Activated T-helper 1 cell treated with anti-CD3 and anti-CD28 coated beads, Interleukin-2, amount 50 U/mL, for 16 hours (primary cell): ENCODE measurements at places on chromosomes 13 and 19.

DNA sequence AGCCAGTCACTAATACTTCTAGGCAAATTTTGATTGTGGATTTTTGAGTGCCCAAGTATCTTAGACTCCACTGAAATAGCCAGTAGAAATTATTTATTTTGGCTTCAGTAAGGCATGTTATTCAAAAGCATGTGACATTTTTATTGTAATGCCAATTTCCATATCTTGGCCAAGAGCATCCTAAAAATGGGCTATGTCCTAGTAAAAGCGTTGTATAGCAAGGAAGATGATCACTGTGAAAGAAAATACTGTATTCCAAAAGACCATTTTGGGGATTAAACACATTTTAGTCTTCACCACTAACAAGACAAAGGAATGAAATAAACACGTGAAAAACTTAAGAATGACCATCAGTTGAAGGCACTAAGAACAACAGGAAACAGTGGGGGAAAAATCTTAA, 149.1 kb downstream of the NUFIP1 start:
- no peak for DNase-seq

GRCh38 chr19:30063650-30064347, 121.8 kb downstream of the URI1 start:
- no peak for DNase-seq

DNA sequence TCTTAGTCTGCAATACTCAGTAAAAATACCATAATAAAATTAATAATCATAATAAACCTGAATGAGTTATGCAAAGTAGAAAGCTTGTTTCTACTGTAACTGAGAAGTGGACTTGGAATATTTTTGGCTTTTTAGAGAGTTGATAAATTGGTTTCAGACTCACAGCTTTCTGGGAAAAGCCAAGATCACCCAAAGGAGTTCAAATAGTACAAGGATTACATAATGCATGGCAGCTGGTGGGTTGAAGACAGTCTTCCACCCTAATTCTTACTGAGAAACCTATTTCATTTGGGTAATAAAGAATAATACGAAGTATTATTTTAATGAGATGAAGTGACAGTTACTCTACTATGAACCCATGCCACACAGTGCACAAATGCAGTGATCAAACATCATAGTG, 139.4 kb upstream of the KLF12 start:
- no peak for DNase-seq

DNA sequence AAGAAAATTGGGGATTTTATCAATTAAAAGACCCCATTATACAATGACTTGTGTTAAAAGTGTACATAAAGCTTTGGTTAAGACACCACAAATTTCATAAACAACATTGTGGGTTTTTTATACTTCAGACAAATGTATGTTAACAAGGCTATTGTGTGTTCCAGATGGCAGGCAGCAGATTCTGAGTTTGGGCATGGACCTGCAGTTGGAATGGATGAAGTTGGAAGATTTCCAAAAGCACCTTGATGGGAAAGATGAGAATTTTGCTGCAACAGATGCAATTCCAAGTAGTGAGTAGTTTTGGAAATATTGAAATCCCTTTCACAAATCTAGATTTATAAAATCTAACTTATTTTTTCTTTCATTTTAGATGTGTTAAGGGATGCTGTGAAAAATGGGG, 25.4 kb downstream of the MPHOSPH8 start:
- DNase-seq, result no peak

- DNase-seq, result no peak
Measured at GRCh38 chr19:56740501-56740900, 68.9 kb upstream of the ZNF835 start.

- DNase-seq, result no peak
Measured at GRCh38 chr19:54790711-54791110, 12.7 kb upstream of the KIR2DL4 start.

GRCh38 chr13:80454245-80454644, 113.3 kb upstream of the SPRY2 start:
- DNase-seq, result no peak

DNA sequence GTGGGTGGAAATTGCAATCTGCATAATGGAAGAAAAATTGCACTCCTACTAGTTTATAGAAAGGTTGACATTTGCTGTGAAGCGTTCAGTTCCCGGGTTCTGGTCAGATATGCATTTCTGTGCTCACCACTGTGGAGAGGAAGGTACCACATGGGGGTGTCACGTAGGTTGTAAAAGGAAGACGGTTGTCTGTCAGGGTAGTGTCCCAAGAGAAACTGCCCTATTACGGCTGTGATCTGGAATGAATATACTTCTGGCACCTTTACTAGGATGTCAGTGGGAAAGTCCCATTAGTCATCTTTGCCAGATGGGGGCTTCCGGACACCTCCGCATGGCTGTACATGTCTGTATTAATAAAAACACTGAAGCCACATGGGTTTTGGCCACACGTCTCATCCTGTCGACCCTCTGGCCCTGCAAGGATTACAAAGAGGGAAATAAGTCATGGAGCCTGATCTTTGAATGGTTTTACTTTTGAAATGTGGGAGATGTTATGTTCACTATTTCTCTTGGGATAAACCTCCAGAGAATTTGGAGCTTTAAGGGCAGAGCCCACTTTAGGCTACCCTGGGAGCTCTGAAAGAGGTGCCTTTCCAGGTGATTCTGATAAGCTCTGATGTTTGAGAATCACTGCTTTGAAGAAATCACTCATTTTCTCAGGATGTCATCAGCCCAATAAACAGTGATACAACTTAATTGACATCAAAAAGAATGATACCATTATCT, 133.9 kb downstream of the AKAP11 start:
- peak; percentile 45 for DNase-seq

DNA sequence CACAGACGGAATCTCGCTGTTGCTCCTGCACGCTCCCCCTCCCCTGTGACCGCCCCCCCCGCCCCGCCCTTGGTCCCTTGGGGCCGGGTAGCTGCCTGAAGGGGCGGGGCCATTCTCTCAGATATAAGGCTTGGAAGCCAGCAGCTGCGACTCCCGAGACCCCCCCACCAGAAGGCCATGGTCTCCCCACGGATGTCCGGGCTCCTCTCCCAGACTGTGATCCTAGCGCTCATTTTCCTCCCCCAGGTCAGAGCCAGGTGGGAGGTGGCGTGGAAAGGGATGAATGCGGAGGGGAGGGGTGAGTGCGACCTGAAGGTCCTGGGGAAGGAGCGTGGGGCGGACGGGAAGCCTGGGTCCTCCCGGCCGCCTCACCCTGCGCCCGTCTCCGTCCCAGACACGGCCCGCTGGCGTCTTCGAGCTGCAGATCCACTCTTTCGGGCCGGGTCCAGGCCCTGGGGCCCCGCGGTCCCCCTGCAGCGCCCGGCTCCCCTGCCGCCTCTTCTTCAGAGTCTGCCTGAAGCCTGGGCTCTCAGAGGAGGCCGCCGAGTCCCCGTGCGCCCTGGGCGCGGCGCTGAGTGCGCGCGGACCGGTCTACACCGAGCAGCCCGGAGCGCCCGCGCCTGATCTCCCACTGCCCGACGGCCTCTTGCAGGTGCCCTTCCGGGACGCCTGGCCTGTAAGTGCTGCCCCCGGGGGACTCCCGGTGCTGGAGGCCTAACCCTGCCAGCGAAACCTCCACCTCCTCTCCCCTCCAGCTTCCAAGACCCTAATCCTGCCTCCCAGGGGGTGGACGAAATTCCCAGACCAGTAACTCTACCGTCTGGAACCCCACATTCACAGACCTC, at the start of gene DLL3:
Gene DLL3 (plus strand): TSS at position 150 of the 845 bp plus-strand sequence. CDS start 28 bp downstream, at position 178.
- DNase-seq, result no peak

GRCh38 chr19:16497042-16497441, 848 bp downstream of the C19orf44 start:
- DNase-seq, result no peak

DNA sequence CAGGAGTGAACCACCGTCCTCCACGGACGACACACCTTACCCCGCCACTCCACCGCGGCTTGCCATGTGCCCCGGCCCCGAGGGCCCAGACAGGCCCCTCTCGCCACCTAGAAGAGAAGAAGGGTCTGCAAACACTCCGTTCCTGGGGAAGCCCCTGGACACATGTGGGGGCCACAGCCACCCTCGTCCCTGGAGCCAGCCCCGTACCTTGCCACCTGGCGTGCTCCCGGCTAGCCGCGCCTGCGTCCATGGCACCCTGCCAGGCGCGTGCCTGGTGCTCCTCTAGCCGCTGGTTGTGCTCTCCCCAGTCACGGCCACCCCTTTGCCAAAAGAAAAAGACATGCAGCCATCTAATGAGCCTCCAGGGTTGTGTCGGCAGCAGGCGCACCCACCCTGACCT, 19.9 kb upstream of the TINCR start:
- DNase-seq, result no peak

GRCh38 chr19:34171539-34171876, 796 bp upstream of the LSM14A start:
- peak; percentile 20 for DNase-seq
